ENCODE measurements at places on chromosomes 1 and 21. TPM values are rescaled to one million over a fixed set of nuclear protein-coding genes. Genes with fewer than 3 reads are reported as not detected.

GRCh38 chr1:210239349-210240111, 6.9 kb downstream of the SERTAD4 start:
- H3K4me1 ChIP-seq, result no peaks in the 10 kb centered on the region
- no peaks in the 10 kb centered on the region for H3K27me3 ChIP-seq
- no peaks in the 10 kb centered on the region for H3K36me3 ChIP-seq
- DNase-seq, result no peak
- no peak overlapping the region for H3K27ac ChIP-seq

DNA sequence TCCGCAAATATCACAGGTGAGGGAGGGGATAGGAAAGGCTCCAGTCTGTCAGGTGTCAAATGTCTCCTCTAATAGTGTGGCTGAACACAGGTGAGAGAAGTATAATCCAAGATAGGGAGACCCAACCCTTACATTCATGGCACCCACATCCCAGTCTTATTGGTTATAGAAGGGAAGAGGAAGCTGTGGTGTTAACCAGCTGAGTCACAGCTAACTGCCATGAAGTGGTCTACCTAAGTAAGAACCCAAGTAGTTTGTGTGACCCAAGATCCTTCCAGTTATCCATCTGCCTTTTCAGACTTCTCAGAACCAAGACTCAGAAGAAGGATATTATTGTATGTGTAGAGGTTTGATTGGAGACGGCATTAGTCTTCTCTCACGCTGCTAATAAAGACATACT, 37.1 kb downstream of the DDAH1 start:
- H3K27ac ChIP-seq, result no peak overlapping the region
- no peaks in the 10 kb centered on the region for H3K36me3 ChIP-seq
- H3K4me1 ChIP-seq, result no peaks in the 10 kb centered on the region
- H3K27me3 ChIP-seq, result no peaks in the 10 kb centered on the region
- no peak overlapping the region for H3K4me3 ChIP-seq

GRCh38 chr1:171334024-171334640, 20.1 kb downstream of the FMO4 start:
- DNase-seq, result no peak
- H3K27me3 ChIP-seq, result no peaks in the 10 kb centered on the region
- peaks cover 16% of the 10 kb centered on the region for H3K4me1 ChIP-seq

- H3K27me3 ChIP-seq, result no peaks in the 10 kb centered on the region
- no peak overlapping the region for H3K27ac ChIP-seq
- DNase-seq, result no peak
- H3K4me1 ChIP-seq, result no peaks in the 10 kb centered on the region
Measured at GRCh38 chr1:170800812-170801211, 134.5 kb upstream of the MROH9 start.

DNA sequence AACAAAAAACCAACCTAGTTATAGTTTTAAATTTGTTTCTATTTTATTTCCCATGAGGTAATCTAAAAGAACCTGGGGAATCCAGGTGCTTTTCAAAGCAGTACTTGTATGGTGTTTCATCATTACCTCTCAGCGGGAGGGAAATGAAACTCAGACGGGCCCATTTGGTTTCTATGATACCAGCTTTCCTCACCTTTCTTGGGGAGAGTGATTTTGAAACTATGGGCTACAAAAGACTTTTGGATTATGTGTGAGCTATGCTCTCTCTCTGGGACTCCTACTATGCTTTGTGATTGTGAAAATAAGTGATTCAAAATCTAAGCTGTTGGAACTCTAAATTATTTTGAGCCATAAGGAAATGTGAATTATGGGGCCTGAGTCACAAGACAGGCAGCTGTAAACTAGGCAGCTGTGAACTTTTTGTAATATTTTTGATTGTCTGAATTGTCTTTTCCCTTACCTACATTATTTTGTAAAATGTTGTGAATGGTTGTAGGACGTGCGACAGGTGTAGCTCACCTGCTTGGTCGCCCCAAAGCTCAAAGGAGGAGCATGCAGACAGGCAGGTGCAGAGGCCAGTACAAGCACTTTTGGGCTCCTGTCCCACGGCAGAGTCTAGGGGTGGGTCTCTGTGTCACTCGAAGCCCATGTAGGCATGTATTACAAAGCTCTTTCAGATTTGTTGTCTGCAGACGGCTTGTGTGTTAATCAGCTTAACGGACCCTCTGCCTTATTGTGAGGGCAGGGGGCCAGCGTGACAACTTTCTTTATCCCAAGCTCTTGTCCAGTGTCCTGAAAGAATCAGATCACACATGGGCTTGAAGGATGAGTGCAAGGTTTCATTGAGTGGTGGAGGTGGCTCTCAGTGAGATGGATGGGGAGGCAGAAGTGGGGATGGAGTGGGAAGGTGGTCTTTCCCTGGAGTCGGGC, 64.8 kb upstream of the BACH1 start:
- no peak overlapping the region for H3K27ac ChIP-seq
- H3K27me3 ChIP-seq, result no peaks in the 10 kb centered on the region
- H3K4me1 ChIP-seq, result no peaks in the 10 kb centered on the region
- no peaks in the 10 kb centered on the region for H3K36me3 ChIP-seq

DNA sequence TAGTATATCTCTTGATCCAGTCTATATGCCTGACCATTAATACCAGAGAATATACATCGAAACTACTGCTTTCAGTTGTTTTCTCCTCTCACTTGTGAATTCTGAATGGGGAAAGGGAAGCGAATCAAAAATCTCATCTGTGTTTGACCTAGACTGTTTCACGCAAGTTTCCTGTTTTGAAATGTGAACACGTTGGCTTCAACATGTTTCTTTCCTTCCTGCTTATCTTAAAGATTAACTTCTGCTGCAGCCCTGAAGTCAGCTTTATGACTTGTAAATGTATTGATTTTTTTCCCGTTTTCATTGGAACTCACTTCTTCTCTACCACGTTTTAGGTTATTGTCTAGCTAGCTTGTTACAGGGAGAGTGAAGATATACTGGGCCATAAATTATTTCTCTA, 49.9 kb downstream of the SNX27 start:
- H3K27ac ChIP-seq, result no peak overlapping the region
- no peak overlapping the region for H3K4me3 ChIP-seq
- no peak for DNase-seq
- H3K27me3 ChIP-seq, result no peaks in the 10 kb centered on the region

GRCh38 chr1:58290685-58291372, 255.7 kb downstream of the OMA1 start:
- H3K36me3 ChIP-seq, result no peaks in the 10 kb centered on the region
- H3K4me1 ChIP-seq, result no peaks in the 10 kb centered on the region
- no peaks in the 10 kb centered on the region for H3K27me3 ChIP-seq
- no peak for DNase-seq
- no peak overlapping the region for H3K27ac ChIP-seq
- no peak overlapping the region for H3K4me3 ChIP-seq

Gene FCRL2
- 0.06 TPM for total RNA-seq

Gene PADI2
- 0.20 TPM for total RNA-seq

Gene FMO5
- total RNA-seq, result 121 TPM

Gene FAM76A
- total RNA-seq, result 4.7 TPM
